ENCODE measurements at places on chromosomes 6 and 20. TPM values are rescaled to one million over a fixed set of nuclear protein-coding genes. Genes with fewer than 3 reads are reported as not detected.

- no peak for DNase-seq
Observed at GRCh38 chr6:119879731-119880130, 530.2 kb upstream of the MAN1A1 start.

GRCh38 chr6:125537090-125537489, 212.3 kb upstream of the HEY2 start:
- no peak for DNase-seq

- no peak for DNase-seq
Observed at GRCh38 chr20:33832103-33832804, 21.1 kb downstream of the CHMP4B start.

Gene GJA1
- 61.8 TPM for polyA plus RNA-seq

DNA sequence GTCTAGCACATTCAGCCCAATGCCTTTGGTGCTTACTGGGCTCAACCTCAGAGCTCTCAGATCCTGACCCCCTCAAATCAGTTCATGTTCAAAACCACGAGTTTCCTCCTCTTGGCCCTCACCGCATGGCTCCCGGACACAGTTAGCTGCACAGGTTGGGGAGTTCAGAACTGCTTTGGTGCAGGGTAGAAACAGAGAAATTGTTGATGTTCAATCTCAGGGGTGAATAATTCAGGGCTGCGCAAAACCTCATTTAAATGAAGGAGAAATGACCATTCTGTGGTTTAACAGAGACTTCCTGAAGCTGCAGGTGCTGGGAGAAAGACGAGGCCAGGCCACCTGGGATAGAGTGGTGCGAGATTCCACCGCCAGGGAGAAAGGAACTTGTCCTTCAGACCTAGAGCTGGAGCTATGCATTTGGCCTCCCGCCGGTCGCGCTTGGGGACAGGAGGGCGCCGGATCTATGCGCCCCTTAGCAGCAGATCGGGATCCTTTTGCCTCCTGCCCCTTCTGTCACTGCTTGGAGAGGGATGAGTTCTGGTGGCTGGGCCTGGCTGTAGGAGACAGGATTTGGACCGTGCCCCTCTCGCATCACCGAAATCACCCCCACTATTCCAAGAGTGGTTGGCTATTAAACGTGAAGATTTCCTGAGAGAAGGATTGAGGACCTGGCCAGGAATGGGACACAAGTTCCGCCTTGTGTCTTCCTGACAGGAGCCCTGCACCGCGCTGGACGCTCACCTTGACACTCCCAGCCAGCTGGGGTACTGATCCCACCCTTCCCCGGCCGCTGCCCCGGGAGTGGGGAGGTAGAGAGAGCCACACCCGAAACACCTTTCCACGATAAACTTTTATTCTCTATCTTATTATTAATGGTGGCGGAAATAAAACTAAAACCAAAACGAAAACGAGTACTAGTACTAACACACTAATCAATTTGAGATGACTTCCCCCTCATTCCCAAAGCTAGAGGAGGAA, 767 bp upstream of the PAX1 start:
- DNase-seq, result no peak

DNA sequence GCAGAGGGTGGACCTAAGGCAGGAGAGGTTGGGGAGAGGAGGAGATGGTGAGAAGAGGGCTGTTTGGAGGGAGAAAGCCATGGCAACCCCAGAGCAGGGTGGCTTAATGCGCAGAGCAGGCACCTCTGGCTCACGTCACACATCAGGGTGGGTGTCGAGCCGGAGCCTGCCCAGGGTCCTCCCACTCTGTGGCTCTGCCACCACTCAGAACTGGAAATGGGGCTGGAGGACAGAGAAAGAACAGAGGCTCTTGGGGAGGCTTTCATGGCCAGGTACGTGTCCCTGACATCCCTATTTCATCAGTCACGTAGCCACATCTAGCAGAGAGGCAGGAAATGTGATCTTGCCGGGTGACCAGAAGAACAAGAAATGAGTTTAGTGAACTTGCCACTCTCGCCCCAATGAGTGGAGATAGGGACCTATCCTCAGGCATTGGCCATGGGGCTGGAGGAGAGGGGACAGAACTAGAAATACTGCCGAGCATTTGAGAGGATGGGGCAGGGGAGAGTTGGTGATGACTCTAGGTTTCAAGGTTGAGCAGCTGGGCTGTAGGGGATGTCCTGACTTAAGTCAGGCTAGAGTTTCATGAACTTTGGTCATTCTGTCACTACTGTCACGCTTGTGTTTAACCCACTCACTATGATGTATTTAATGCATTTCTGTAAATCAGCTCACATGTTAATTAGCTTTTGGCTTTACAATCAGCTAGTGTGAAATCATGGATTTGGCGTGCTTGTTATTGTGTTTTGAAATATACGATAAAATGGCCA, 52.7 kb downstream of the CDH26 start:
- DNase-seq, result no peak

DNA sequence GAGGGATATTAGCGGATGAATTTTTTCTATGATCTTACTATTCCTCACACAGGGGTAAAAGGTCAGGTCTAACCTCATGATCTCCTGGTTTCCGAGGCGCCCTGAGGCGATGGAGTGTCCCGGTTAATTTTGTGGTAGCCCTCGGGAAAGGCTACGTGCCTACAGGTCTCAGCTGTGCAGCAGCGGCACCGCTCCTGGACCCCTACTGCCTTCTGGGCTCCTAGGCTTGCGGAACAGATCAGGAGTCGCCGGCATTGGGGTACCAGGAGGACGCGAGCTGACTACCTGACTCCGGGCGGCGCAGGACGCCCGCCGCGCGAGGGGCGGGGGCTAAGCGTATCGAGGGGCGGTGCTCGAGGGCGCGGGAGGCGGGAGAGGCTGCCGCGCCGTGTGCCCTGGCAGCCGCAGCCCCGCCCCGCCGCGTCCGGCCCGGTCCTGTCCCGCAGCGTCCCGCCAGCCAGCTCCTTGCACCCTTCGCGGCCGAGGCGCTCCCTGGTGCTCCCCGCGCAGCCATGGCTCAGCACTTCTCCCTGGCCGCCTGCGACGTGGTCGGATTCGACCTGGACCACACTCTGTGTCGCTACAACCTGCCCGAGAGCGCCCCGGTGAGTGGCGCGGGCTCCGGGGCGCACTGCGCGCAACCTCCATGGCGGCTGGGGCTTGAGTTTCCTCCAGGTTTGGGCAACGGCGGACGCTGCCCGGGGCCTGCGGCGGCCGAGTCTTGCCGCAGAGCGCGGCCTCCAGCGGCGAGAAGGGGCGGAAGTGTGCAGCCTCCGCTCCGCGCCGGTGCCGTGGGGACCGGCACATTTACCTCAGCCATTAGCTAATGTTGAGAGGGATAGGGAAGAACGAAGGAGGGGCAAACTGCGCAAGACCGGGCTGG, at the start of gene NT5DC1:
Gene NT5DC1 (plus strand): TSS at position 435 of the 883 bp plus-strand sequence. CDS start 78 bp downstream, at position 513.
- peak; percentile 65 for DNase-seq
